ENCODE measurements at places on chromosomes 3 and 15.

GRCh38 chr15:22955544-22956119, 24.5 kb downstream of the CYFIP1 start:
- peak; percentile 17 for DNase-seq

GRCh38 chr3:14227856-14228255, 49.2 kb downstream of the LSM3 start:
- no peak for DNase-seq

DNA sequence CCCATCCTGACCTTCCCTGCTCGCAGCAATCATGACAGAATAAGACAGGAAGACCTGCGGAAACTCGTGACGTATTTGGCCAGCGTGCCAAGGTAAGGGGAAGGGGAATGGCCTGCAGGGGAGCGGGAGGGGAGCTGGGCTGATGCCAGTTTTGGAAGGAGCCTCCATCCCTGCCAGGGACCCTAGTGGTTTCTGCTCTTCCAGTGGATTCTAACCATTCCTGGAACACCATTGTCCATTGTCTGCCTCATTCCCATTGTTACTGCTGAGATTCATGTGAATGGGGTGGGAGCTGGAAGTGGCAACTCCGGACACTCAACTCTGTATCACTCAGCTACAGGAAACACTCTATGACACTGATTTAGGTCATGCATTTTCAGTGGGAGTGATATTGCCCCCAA, 242.9 kb upstream of the ROPN1 start:
- DNase-seq, result no peak

DNA sequence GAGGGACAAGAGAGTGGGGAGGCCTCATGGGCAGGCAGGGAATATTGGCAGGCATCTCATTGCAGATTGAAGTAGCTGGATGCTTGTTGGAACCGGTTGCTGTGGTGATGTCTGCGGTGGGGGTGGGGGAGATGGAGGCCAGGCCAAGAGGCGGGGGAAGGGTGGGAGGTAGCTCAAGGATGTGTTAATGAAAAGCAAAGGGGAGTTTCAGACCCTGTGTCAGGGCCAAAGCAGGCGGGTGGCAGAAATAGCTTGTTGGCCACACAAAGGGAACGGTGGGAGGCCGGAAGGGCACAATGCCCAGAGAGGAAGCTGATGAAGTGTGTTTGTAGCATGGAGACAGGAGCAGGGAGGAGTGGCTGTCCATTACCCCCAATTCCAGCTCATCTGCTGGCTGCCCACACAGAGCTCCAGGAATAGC, 28.0 kb downstream of the CCDC33 start:
- DNase-seq, result peak; percentile 81

- DNase-seq, result no peak
These were observed 78.7 kb upstream of the KCNMB2 start for GRCh38 chr3:178457511-178457910.

DNA sequence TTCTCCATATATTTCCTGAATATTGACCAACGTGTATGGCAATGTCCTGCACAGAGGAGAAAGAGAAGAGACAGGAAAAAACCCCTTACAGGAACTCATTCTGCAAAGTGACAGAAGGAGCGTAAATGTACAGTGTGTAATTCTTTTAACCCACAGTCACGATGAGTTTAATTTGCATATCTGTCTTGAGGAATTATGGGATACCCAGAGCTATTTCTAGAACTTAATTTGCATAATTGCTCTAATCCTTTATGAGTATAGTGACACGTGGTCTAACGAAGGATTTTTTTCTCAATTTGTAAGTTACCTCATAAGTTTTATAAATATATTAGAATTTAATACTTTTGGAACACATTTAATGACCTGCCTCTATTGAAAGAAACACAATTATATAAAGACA, 9.8 kb downstream of the GPR27 start:
- DNase-seq, result no peak

- no peak for DNase-seq
These were observed 347.8 kb downstream of the MFSD1 start for GRCh38 chr3:159149633-159150032.

GRCh38 chr15:45161666-45162065, 26.1 kb downstream of the SHF start:
- DNase-seq, result no peak
